ENCODE measurements at places on chromosomes 16 and 17.

DNA sequence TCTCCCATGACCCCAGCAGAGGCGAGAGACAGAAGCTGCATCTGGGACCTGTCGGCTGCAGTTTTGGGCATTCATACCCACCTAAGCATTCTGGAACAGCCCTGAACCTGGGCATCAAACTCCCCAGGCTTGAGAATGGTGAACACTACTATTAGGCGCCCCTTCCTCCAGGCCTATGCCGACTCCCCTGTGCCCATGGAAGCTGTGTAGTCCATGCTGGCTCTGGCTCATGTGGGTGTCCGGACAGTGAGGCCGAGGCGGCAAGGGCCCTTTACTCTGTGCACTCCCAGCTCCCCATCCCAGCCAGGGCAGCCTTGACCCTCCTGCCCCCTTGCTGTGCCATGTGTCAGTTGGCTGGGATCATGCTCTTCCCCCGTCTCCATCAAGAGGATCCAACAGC lies 89.0 kb upstream of the TOB1 start:
- DNase-seq: no peak

DNA sequence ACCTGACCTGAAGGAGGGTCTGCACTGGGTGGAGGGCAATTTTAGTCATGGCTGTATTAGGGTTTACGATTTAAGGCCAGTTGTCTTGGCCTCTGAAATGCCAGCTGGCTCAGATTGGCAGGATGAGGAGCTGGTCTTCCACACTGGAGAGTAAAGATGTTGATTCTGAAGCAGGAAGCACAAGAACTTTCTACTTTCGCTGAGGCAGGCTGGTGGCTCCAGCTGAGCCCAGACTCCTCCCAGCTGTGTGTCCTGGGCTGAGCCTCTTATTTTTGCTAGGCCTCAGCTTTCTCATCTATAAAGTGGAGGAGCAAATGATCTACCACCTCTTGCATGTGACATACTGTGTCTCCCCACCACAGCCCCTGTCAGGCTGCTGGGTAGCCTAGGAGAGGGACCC lies 74.4 kb downstream of the MRM1 start:
- peak; percentile 54 for DNase-seq

GRCh38 chr17:2275722-2276121 lies 27.9 kb downstream of the SMG6 start:
- DNase-seq: peak; percentile 86

DNA sequence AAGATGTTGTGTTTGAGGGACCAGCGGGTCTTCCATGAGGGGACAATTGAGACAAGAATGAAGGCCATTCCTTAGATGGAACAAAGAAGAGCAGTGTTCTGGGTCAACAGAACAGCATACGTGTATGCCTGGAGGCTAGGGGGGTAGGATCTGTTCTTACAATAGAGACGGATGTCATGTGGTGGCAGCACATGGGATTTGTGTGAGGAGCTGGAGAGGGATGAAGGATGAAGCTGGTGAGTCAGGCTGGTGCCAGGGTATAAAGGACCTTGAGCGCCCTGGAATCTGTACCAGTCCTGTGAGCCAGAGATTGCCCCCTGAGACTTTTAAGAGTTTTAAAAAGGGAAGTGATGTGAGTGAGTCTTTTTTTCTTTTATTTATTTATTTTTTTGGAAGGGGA lies 22.8 kb upstream of the WFDC1 start:
- DNase-seq: no peak

GRCh38 chr17:75159196-75160031 lies 5.1 kb upstream of the JPT1 start:
- no peak for DNase-seq

DNA sequence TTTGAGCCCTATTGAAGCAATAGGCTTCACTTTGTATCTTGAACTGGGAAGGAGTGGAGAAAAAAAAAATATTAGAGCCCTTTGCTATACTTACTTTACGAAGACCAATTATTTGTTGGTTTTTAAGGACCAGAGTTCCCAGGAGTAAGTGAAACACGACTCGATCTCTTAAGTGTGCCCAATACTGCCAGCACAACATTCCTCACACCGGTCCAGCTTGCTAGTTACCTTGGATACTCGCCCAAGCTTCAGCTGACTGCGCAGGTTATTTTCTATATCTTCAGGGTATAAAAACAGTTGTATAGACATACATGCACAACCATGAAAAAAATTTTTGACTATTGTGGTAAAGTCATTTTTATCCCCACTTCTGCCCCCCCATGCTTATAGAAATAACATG lies 72.1 kb downstream of the RPTOR start:
- no peak for DNase-seq

GRCh38 chr17:67569873-67570272 lies 147.9 kb upstream of the NOL11 start:
- DNase-seq: no peak

DNA sequence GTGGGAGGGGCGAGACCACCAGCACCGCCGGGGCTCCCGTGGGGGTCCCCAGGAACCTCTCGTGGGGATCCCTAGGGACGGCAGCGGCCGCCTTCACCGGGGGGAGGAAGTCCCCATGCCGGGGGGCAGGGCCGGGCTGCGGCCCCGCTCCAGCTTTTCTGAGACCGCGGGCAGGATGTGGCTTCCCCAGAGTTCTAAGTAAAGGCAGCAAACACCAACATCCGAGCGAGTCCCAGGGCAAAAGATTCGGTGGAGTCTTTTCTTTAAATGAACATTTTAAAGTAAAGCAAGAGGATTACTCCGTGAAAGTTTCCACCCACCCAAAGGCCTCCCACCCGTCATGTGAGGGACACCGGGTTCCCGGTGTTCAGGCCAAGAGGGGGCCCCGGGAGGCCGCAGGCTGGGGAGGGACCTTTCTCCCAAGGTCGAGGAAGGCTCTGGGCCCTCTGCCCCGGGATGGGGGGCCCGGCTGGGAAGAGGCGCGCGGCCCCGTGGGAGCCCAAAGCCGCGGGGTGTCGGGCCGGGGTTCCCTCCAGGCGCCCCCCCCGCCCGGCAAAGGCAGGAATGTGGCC lies 137.2 kb upstream of the RPH3AL start:
- peak; percentile 88 for DNase-seq

DNA sequence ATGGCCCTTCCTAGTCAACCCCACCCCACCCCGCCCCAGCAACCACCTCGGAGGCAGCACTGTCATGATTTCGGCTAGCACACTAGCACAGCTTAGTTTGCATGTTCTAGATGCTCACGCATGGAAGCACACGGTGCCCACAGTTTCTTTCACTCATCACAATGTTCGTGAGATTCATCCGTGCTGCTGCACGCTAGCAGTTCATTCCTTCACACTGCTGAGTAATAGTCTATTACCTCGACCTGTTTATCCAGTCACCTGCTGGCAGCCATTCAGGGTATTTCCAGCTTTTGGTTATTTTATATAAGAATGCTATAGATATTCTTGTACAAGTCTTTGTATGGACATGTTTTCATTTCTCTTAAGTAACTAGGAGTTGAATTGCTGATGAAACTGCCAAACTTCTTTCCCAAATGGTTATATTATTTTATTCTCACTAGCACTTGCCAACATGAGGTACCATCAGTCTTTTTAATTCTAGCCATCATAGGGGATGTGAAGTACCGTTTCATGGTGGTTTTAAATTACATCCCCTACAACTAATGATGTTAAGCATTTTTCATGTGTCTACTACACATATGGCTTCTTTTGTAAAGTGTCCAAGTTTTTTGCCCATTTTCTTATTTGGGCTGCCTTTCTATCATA lies 75.7 kb downstream of the CYTH1 start:
- DNase-seq: no peak

- no peak for DNase-seq
These were observed 93.6 kb upstream of the CDH13 start for GRCh38 chr16:82533189-82533588.

- DNase-seq: no peak
These were observed 33.2 kb upstream of the TAC4 start for GRCh38 chr17:49881054-49881402.

- no peak for DNase-seq
These were observed 61.0 kb downstream of the ABHD15 start for GRCh38 chr17:29505836-29506235.

DNA sequence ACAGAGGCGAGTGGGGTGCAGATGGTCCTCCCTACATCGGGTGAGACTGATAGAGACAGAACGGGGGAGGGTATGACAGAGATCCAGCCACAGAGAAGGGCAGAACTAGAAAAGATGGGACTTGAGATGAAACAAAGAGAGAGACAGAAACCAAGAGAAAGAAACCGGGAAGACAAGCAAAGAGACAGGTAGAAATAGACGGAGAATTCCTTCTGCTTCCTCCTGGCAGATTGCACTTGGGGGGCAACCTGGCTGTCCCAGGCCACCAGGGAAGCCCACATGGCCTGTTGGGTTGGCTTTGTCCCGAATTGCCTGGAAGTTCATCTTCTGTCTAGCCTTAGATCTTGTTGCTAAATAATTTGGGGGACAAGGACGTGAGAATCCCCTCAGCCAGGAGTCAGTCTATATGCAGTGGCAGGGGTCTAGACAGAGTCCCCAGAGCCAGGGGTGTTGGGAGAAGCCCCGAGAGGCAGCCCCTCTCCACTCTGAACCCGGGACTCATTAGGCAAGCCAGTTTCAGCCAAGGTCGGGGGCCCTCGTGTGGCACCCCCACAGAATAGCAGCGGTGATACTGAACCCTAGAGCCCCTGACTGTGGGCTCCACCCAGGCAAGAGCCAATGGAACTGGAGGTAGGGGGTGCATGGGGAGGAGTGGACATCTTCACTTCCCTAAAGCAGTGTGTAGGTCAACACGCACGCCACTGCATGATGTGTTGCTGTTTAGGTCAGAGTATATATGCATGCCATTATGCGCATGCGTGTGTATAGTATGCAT lies 627 bp upstream of the TSPOAP1 start:
- peak; percentile 97 for DNase-seq

DNA sequence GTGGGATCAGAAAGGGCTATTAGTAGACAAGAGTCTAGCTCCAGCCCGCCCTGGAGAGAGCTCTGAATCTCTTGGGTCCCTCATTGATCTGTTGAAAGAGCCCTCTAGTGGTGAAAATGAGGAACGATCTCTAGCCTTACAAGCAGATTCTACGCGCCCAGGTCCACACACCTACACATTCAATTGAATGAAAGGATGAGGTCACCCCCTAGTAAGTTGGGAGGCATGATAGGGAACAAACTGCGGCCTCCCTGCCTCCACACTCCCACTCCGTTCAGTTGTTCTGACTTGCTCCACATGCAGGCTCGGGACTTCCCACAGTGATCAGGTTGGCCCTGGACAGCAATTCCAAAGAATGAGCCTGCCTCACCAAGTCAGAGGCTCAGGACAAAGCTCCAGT lies 2.9 kb upstream of the CACNG3 start:
- DNase-seq: peak; percentile 63

- no peak for DNase-seq
These were observed 13.7 kb downstream of the SYCE1L start for GRCh38 chr16:77212741-77213541.

DNA sequence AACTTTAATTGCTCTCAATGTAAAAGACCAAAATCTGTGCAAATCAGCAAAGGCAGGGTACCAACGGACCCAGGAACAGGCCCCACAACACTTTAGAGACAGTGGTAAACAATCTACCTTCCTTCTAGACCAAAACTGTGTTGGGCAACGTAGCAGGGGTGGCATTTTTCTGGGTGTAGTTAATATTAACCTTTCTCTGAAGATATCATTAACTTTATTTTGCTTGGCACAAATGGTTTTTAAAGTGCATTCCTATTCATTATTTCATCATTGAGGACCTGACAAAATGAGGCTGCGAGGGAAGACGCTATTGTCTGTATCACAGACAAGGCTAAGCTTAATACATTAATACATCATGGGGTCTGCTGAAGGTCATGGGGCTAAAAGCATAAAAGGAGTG lies 37.9 kb upstream of the TRAP1 start:
- DNase-seq: no peak

- no peak for DNase-seq
These were observed 20.9 kb upstream of the FASN start for GRCh38 chr17:82118815-82119380.

DNA sequence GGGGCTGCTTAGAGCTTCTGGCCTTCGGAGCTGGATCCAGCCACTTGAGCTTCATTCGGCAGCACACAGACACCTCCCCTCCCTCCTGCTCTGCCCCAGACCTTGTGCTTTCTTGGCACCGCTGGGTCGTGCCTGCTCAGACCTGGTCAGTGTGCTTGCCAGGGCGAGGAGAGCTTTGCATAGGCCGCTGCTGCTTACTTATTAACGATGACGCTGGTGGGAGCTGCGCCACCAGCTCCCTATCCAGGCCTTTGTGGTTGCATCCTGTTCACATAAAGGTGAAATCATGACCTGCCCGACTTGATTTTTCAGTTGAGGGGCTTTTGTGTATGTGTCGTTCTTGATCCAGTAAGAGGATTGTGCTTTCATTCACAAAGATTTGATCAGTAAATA lies 101.1 kb downstream of the MSI2 start:
- DNase-seq: no peak

- DNase-seq: no peak
These were observed 14.2 kb downstream of the PAM16 start for GRCh38 chr16:4336701-4337539.

DNA sequence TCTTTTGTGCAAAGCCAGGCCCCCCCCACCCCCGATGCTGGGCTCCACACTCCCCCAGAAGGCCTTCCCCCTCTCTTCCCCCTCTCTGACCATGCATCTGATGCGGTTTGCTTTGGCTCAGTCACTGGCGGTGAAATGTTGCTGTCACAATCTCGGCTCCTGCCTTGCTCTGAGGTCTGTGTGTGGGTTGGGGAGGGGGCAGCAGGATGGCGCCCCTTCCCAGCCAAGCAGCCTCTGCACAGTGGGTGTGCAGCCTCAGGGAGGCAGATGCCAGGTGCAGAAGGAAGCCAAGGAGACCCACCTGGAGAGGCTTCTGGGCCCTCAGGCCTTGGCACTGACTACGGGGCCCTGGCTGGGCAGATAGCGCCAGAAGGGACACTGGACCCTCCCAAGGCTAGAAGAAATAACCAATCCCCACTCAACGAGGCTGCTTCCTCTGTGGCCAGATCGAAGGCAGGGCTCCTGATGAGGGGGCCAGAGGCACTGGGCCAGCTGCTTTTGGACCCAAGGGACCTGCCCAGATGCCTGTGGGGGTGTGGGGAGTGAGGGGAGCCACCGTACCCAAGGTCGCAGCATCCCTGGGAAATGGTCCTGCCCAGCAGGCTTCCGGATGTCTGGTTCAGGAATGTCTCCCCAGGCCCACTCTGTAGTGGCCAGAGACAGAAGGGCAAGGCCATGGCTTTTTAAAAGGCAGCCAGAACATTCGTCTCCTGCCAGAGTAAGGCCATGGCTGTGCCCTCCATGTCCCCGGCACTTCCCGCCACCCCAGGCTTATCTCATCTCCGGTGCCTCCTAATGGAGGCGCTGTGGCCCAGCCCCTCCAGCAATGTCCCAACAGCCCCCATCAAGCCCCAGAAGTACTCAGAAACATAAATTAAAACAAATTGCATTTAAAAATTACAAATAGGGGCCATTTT lies 43.4 kb upstream of the SLC38A10 start:
- no peak for DNase-seq

- no peak for DNase-seq
These were observed 70.4 kb downstream of the MMD start for GRCh38 chr17:55351226-55351625.

GRCh38 chr17:32495359-32496231 lies 8.8 kb downstream of the CDK5R1 start:
- no peak for DNase-seq

DNA sequence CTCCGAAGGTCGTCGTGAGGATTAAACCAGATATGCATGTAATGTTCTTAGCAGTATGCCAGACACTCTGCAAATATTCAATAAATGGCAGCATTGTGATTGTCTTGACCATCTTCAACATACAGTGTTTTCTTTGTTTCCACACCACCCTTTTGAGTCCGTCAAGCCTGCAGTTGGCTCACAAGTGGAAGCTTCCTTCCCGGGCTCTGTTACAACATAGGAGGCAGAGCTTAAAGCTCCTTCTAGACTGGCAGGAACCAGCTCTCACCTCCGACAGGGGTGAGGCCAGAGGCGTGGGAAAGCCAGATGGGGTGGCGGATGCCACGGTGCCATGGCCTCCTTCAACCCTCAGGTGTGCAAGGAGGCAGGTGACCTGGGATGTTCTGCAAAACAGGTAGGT lies 138.3 kb downstream of the FOXL1 start:
- no peak for DNase-seq
